OCI-LY7 (cell line): ENCODE measurements at places on chromosomes 11 and 22. TPM values are rescaled to one million over a fixed set of nuclear protein-coding genes. Genes with fewer than 3 reads are reported as not detected.
A peak's percentile ranks its signal among the peaks of the same experiment; 100 is the strongest.

PLAAT2 gene
- not detected in 2 replicates for total RNA-seq

SNX19 gene
- 34.8 and 35.0 TPM in 2 replicates for total RNA-seq

GRCh38 chr22:49767355-49768062 is 60.2 kb downstream of the BRD1 start:
- peak; percentile 72 for DNase-seq

- DNase-seq, result peak; percentile 98
These were observed 36.9 kb upstream of the GNB1L start for GRCh38 chr22:19891317-19892256.

DNA sequence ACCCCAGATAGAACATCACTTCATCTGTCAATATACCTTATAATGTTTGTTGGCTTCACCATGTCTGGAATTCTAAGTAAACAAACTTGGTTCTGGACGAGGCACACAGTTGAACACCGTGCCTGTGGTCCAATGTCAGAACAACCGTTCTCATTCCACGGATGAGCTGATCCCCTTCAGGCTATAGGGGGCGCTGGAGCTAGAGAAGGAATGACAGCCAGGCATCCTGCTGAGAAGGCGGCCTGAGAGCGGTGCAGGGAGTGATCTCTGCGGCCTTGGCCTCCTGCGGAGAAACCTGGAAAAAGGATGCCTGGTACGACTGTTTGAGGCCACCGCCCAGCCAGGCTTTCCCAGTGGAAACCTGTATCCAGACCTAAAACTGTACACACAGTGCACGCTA is 48.7 kb downstream of the FDX1 start:
- no peak for DNase-seq

- no peak for DNase-seq
These were observed 27.2 kb upstream of the PDGFD start for GRCh38 chr11:104191124-104191523.

GRCh38 chr11:62682518-62682917 is 3.6 kb upstream of the UBXN1 start:
- no peak for DNase-seq

GRCh38 chr22:31276426-31277167 is 15.7 kb downstream of the PIK3IP1 start:
- no peak for DNase-seq
